Effector memory CD8-positive, alpha-beta T cell (primary cell): ENCODE measurements at places on chromosomes 7 and 10.

DNA sequence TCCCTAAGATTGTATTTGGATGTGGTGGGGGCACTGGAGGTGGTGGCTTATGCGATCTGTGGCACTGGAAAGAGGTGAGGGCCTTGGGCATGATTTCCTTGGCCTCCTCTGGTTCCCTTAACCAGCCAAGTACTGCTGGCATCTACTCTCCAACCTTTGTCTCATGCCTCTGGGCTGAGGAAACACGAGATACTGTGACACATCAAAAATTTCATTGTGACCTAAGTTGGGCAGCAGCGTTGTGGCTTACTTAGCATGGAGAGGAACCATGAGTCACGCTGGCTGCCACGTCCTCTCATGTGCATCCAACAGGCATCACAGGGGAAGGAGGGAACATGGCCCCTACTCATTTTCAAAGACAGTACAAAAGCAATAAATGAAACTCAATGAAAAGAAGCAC is 29.7 kb upstream of the GSDME start:
- H3K4me3 ChIP-seq = no peak overlapping the region
- H3K27me3 ChIP-seq = no peaks in the 10 kb centered on the region
- H3K36me3 ChIP-seq = no peaks in the 10 kb centered on the region
- DNase-seq = no peak

DNA sequence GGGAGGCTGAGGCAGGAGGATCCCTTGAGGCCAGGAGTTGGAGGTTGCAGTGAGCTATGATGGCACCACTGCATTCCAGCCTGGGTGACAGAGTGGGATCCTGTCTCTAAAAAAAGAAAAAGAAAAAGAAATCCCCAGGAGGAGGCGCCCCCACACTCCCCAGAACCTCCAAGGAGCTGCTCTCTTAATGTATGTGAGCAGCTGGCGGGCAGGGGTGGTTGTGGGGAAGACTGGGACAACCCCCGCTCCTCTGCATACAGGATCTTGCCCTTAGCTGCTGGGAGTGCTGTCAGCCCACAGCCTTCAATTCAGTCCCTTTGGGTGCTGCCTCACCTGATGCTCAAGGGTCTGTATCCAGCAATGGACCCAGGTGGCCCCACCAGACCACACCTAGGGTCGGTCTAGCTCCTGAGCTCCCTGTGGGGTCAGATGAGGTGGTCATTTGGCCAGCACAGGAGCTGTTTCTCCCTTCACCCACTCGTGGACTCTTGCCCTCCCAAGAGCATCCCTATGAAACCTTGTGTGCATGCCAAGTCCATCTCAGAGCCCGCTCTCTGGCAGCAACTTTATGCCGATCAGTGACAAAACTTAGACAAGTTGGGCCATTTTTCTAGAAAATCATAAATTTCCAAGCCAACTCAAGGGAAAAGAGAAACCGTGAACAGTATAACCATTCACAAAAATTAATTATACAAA is 97.5 kb downstream of the CREM start:
- H3K4me3 ChIP-seq = no peak overlapping the region
- DNase-seq = no peak
- no peak overlapping the region for H3K27ac ChIP-seq
- no peaks in the 10 kb centered on the region for H3K36me3 ChIP-seq

- DNase-seq = no peak
- H3K4me3 ChIP-seq = no peak overlapping the region
- H3K4me1 ChIP-seq = no peaks in the 10 kb centered on the region
- no peaks in the 10 kb centered on the region for H3K36me3 ChIP-seq
- H3K27me3 ChIP-seq = peaks cover 24% of the 10 kb centered on the region
Measured at GRCh38 chr7:155544485-155544884, 1.9 kb downstream of the CNPY1 start.

- no peak for DNase-seq
- peaks cover 4% of the 10 kb centered on the region for H3K36me3 ChIP-seq
- H3K27me3 ChIP-seq = no peaks in the 10 kb centered on the region
Measured at GRCh38 chr7:102819151-102819550, 70.4 kb downstream of the FAM185A start.
